ENCODE measurements at places on chromosomes 3 and 15.

DNA sequence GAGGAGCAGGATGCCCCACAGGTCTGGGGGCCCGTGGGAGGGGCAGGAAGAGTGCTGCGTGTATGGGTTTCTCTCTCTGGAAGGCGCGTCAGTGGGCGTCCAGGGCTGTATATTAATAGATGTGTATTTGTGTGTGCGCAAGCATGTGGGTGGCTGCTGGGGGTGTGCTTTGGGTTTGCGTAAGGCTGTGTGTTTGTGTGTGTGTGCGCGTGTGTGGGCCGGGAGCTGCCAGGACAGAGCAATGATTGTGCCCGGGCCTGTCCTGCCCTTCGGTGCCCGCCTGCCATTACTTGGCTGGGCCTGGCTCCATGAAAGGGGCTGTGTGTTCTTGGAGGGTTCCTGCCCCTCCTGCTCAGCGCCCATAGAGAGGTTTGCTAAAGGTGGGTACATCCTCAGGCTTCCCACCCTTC lies 16.3 kb downstream of the CSPG4 start:
- DNase-seq = no peak

GRCh38 chr3:12796171-12797123 lies at the start of gene CAND2:
TSS of gene CAND2 (plus strand) at chr3:12796680. CDS start at chr3:12796721, 41 bp downstream.
- peak; percentile 91 for DNase-seq

- no peak for DNase-seq
These were observed 100.4 kb downstream of the LSM3 start for GRCh38 chr3:14278799-14279625.

DNA sequence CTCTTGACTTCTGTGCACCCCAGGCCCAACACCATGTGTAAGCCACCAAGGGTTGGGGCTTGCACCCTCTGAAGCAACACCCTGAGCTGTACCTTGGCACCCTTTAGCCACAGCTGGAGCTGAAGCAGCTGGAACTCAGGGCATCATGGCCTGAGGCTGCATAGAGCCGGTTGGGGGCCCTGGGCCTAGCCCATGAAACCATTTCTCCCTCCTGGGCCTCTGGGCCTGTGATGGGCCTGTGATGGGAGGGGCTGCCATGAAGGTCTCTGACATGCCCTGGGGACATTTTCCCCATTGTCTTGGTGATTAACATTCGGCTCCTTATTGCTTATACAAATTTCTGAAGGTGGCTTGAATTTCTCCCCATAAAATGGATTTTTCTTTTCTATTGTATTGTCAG lies 22.4 kb upstream of the ADAMTSL3 start:
- DNase-seq = no peak

DNA sequence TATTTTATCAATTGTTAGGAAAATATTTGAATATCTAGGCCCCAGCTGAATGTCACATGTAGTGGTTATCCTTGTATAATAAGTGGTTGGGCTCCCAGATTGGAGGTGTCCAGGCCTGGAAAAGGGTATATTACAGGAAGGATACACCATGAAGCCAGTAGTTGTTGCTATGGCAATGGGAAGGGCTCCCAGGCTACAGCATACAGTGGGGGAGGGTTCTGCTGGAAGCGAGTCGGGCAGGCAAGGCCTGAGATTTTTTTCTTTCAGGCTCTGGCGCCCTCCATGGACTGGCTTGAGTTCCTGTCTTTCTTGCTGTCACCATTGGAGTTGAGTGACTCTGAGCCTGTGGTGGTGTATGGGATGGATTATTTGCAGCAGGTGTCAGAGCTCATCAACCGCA lies 8.9 kb downstream of the ECE2 start:
- peak; percentile 76 for DNase-seq

- no peak for DNase-seq
These were observed 2.7 kb downstream of the UQCC5 start for GRCh38 chr3:52539010-52539653.

- DNase-seq = no peak
These were observed 27.3 kb upstream of the ABI3BP start for GRCh38 chr3:101020351-101021015.

All from eye (tissue), 1 donor.